ENCODE measurements at places on chromosomes 6 and 20.

DNA sequence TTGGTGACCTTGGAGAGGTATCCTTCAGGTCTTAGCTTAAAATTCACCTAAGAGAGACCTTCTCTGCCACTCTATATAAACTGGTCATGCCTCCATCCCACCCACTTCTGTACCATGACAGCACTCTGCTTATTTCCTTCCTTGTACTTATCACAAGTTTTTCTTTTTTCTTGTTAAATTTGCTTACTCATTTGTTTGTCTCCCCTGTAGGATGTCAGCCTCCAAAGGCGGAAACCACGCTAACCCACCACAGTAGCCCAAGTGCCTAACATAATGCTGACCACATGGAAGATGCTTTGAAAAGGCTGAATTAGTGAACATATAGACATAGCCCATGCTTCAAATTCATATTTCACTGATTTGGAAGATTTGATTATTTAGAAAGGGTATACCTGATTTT lies 5.4 kb downstream of the BMP6 start:
- no peak for DNase-seq

GRCh38 chr20:11838076-11838636 lies 79.5 kb upstream of the BTBD3 start:
- DNase-seq, result no peak

DNA sequence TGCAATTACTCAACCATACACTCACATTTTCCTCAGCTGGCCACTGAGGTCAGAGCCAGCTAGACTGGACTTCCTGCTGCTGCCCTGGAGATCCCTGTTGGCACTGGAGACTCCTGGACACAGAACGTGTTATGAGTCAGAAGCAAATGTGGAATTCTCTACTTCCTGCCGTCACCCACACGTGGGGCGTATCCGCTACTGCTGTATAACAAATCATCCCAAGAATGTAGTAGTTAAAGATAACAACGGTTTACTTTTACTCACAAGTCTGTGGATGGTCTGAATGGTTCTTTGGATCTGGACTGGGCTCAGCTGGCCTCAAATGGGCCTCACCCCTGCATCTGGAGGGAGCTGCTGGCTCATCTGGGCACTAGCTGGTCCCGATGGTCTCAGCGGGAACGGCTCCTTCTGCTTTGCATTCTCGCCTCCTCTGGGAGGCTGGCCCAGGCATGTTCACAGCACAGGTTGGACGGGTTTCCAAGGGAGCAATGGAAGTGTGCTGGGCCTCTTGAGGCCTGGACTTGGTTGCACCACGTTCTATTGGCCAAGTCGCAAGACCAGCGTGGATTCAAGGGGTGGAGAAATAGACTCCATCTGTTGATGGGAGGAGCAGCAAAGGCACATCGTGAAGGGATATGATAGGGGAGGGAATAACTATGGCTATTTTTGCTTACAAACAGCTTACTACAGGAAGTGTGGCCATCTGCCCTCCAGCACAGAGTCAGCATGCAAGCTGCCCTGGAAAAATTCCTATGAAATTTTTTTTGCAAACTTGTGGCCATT lies 118.5 kb downstream of the SNX5 start:
- DNase-seq, result no peak

- DNase-seq, result no peak
These were observed 51.5 kb upstream of the NXT1 start for GRCh38 chr20:23298926-23299672.

DNA sequence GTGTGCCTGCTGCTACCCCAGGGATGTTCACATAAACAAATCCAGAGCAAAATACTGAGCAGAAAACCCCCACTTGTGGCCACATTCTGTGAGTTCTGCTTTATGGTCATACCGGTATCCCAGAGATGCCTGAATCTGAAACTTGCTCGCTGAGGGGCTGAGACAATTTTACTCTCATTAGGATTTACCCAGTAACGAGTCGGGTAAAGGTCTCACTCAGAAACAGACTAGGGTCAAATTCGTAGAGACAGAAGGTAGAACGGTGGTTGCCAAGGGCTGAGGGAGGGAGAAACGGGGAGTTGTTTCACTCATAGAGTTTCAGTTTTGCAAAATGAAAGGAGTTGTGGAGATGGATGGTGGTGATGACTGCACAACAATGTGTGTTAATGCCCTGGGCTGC lies 45.4 kb upstream of the NKX2-2 start:
- DNase-seq, result no peak

GRCh38 chr6:168704678-168705077 lies 263.7 kb downstream of the SMOC2 start:
- no peak for DNase-seq

DNA sequence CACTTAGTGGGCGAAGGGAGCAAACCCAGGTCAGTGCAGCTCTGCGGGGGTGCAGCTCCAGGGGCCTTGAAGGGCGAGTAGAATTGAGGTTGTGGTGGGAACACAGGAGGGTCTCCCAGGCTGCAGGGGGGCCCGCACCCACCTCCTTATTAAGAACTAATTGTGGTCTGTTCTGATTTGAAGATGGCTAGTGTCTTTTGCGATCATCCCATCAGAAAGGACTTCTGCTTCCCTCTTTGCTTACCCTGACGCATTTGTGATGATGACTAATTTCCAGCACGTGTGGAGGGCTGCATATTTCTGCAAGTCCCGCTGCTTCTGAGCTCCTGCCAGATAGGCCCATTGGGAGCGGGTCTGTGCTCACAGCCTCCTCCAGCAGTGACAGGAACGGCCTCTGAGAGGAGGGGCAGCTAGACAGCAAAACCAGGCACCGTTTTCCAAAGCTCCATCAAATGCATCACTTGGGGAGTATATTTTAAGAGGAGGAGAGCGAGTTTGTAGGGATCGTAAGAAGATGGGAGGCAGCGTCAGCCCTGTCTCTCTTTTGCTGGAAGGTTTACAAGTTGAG lies 268.9 kb downstream of the CDH4 start:
- no peak for DNase-seq

DNA sequence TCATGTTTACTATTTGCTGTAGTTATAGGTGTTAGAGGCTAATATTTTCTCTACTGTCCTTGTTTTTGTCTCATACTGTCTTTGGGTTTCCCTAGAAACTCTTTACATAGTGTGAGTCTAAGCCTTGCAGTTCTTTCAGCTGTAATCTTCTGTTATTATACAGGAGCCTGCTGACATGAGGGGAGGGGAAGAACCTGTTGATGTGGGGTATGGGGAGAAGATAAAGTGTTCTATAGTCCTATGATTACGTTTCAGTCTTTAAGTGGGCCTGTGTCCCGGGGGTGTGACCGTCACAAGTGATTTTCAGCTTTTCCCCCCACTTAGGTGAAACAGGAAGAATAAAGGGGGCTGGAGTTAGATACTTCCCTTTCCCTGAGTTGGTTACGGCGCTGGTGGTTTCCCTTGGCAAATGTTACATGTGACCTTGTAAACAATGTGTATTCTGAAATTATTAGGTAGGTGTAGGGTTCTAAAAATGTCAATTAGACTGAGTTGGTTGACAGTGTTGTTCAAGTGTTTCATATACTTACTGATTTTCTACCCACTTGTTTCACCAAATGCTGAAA lies 41.3 kb downstream of the REV3L start:
- no peak for DNase-seq

DNA sequence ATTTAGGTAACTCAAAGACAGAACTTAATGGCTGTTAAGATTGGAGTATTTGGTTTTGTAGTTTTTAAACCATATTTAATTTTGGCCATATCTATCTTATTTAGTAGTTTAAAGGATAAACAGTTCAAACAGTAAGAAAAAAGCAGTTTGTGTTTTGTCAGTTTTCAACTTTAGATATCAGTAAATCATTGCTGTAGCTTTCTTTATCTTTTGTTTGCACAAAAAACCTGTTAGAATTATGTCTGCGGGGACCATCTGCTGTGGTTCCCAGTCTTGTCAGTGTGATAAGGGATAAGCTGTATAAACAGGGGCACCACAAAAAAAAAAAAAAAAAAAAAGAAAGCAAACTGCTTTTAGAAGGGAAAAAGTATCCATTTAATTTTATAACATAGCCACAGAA lies 40.9 kb downstream of the CDKAL1 start:
- no peak for DNase-seq

- DNase-seq, result no peak
These were observed 55.2 kb downstream of the SMLR1 start for GRCh38 chr6:130882370-130882769.

DNA sequence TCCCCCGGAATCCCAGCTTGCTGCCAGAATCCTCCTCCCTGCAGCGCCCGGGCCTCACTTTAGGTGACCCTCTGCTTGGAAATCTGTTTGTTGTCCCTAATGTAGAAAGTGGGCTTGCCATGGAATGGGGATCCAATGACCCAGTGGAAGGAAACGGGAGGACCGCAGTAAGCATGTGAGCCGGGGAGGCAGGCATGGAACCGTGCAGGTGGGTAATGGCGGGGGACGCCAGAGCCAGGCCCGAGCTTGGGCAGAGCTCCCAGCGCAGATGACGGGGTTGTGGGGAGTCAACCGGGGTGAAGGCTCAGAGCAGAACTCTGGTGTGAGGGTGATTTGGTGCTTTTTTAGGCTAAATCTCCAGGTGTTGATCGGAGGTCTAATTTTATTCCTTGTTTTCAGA lies 188.3 kb downstream of the QKI start:
- no peak for DNase-seq

- no peak for DNase-seq
These were observed 250.8 kb upstream of the RNF24 start for GRCh38 chr20:4266183-4266582.

- DNase-seq, result no peak
These were observed 6.0 kb upstream of the MYLK4 start for GRCh38 chr6:2756687-2757224.

- no peak for DNase-seq
These were observed 319.0 kb downstream of the HACE1 start for GRCh38 chr6:104540743-104541142.

DNA sequence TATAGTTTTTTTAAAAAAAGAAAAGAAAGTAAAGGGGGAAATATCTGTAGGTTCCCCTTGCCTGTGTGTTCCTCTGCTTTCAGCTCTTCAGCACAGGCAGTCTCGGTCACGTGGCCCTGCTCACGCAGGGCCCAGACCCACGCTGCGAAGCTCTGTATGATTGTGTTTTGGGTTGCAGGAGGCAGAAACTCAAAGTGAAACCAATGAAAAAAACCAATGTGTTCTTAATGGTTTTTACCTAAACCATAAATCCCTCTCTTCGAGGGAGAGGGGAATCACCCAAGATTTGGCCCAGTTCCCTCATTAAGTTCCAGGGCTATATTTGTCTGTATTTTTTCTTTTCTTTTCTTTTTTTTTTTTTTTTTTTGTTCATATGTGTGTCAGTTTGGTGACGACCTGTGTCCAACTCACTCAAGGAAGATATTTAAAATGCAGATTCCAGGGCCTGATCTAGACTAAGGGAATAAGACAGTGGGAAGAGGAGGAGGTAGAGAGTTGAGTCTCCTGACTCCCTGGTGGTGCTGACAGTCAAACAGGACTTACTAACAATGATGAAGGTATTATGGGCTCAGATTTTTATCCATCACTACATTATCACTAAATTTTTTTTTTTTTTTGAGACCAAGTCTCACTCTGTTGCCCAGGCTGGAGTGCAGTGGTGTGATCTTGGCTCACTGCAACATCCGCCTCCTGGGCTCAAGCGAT lies 33.8 kb upstream of the RREB1 start:
- peak; percentile 31 for DNase-seq

- no peak for DNase-seq
These were observed 9.9 kb upstream of the WFDC2 start for GRCh38 chr20:45459606-45460005.

DNA sequence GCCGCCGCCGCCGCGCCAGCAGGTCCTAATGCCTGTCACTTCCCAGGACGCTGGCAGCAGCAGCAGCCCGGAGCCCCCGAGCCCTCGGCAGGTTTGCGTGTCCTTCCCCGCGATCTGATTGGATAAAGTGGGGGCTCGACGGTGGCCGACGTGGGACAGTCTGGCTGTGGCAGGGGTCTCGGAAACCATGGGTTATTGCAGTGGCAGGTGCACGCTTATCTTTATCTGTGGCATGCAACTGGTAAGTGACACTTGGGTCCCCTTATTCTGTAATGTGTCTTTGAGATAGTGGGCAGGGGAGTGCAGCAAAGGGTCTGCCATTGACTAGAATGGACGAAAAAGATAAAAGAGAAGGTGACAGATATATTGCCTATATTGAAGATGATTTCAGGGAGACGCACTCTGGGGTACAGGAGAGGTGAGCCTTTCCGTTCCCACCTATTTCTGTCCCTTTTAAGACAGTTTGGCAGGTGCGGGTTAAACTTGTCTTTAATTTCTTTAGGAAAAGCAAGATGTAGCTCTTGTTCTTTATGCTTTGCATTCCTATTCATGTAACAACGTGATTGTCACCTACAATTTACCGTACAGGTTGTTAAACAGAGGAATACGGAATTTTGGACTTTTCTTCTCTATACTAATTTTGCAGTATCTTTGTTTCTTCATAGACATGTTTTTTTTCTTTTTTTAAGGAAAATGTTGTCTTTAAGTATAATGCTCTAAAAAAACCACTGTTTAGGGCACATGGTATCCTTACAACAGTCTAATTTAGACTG lies 535 bp downstream of the NKAIN2 start:
- no peak for DNase-seq

GRCh38 chr6:17662585-17662984 lies 44.1 kb downstream of the NUP153 start:
- no peak for DNase-seq

- no peak for DNase-seq
These were observed 92.4 kb upstream of the TMEM170B start for GRCh38 chr6:11445146-11445545.

DNA sequence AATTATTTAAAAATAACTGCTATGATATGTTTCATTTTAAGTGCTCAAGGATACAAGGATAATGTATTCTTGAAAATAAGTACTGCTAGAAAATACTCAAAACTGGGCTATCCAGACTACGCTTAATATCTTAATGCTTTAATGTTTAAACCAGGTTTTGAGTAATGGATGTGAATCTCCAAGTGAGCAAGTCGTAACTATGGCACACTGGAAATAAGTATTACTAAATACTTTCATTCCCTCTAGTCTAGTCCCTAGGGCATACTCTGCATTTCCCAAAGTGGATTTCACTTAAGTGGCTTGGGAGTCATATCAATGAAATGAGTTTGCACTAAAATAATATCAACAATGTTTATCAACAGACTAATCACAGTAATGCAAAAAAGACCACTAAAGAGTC lies 48.1 kb downstream of the HMGCLL1 start:
- DNase-seq, result no peak

DNA sequence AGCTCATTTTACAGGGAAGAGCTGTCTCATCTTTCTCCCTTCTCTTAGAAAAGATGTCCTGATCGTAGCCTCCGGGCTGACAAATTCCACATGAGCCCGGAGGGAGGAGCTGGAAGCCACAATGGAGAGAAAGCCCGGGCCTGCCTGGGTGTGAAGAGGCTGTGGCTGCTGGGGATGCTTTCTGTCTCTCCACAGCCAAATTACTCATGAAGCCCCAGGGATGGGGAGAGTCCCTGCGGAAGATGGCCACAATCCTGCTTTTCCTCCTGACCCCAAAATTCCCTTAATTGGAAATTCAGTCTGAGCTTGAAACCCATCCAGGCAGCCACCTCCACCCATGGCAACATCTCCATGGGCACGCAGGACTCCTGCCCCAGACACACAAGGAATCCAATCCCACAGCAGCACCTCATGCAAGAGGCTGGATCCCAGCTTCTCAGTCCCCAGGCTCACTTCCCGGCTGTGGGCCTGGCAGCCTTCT lies 32.4 kb downstream of the JPH2 start:
- DNase-seq, result no peak

All from stimulated activated CD8-positive, alpha-beta memory T cell treated with anti-CD3 and anti-CD28 coated beads, Interleukin-12 subunit alpha, Interleukin-12 subunit beta, amount 100 ng/mL, for 4 hours (primary cell).